T-cell (primary cell): ENCODE measurements at places on chromosomes 5 and 9. TPM values are rescaled to one million over a fixed set of nuclear protein-coding genes. Genes with fewer than 3 reads are reported as not detected.

The GABRA6 gene
- total RNA-seq, result not detected

The COL23A1 gene
- 0.13 TPM for total RNA-seq

DNA sequence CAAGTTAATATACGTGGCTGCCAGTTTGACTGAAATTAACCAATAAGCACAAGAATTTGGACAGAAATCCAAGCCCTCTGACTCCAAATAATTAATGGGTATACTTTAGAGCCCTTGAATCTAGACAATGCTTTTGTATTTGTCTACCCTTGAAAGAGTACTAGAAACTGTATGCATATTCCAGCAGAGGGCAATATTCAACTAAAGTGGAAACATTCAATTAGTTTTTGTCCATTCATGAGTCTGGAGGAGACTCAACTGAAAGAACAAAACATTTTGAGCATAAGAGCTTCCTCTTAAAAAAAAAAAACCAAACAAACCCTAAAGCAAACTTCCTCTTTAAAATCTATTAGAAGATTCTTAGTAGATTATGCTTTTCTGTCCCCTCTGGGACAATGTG lies 157.8 kb downstream of the ARHGEF28 start:
- H3K36me3 ChIP-seq, result no peaks in the 10 kb centered on the region
- no peak overlapping the region for H3K27ac ChIP-seq
- no peaks in the 10 kb centered on the region for H3K4me1 ChIP-seq
- no peak overlapping the region for H3K4me3 ChIP-seq

- no peak overlapping the region for H3K27ac ChIP-seq
- no peaks in the 10 kb centered on the region for H3K36me3 ChIP-seq
Observed at GRCh38 chr5:155726267-155726666, 600.7 kb upstream of the SGCD start.

GRCh38 chr5:181205761-181206649 lies 1.0 kb upstream of the TRIM7 start:
- H3K4me1 ChIP-seq, result peaks cover 11% of the 10 kb centered on the region
- H3K27me3 ChIP-seq, result peaks cover 26% of the 10 kb centered on the region
- peak overlapping the region; percentile 84 for H3K4me3 ChIP-seq
- DNase-seq, result no peak

- no peaks in the 10 kb centered on the region for H3K36me3 ChIP-seq
- H3K27ac ChIP-seq, result no peak overlapping the region
- H3K4me1 ChIP-seq, result no peaks in the 10 kb centered on the region
- H3K4me3 ChIP-seq, result no peak overlapping the region
- DNase-seq, result no peak
Observed at GRCh38 chr5:155004138-155004744, 9.3 kb upstream of the KIF4B start.

DNA sequence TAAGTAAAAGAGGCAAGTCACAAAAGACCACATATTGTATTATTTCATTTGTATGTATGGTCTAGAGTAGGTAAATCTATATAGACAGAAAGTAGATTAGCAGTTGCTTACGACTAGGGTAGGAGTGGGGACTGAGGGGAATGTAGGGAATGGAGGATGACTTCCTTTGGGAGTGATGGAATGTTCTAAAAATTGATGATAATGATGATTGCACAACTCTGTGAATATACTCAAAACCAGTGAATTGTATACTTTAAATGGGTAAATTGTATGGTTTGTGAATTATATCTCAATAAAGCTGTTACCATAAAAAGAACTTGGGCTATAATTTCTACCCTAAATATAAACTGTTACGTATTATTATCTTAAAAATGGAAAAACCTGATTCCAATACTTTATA lies 35.0 kb downstream of the ADAMTS6 start:
- DNase-seq, result no peak
- no peaks in the 10 kb centered on the region for H3K27me3 ChIP-seq
- no peaks in the 10 kb centered on the region for H3K36me3 ChIP-seq
- no peak overlapping the region for H3K4me3 ChIP-seq

DNA sequence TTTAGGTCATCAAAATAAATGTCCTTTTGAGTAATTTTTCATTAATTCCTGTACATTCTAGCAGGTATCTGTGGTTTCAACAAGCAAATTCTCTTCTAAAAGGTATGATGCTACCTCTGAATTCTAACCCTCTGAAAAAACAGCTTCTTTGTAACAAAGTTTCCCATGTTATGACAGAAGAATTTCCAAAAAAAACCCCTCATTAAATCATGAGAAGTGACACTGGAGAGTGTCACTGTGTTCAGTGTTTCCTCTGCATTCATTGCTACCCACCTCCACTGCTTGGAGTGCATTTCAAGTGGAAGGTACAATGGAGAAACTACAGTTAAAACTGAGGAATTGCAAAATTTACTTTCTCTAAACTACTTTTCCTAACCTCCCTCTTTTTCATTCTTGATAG lies 10.1 kb downstream of the CDKN2A start:
- no peaks in the 10 kb centered on the region for H3K4me1 ChIP-seq
- peaks cover 17% of the 10 kb centered on the region for H3K27me3 ChIP-seq
- H3K36me3 ChIP-seq, result no peaks in the 10 kb centered on the region
- DNase-seq, result no peak
- H3K4me3 ChIP-seq, result no peak overlapping the region
- H3K27ac ChIP-seq, result no peak overlapping the region

DNA sequence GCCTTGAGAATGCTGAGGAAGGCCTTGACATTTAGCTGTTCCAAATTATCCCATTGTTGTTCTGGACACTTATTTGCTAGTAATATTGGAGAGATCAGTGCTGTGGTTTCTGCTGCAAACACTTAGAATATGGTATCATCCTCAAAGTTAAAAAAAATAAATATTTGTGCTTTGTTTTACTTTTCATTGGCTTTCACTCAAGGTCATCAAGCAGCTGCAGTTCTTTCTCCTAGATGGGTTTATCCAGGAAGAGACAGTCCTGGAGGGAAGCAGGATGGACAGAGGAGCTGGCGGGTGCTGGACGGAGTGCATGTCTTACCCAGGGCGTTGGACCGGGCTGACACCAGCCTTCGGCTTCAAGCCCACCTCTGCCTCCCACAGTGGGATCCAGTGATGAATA lies 193.6 kb downstream of the MTRR start:
- no peaks in the 10 kb centered on the region for H3K36me3 ChIP-seq
- H3K27me3 ChIP-seq, result no peaks in the 10 kb centered on the region
- H3K4me1 ChIP-seq, result no peaks in the 10 kb centered on the region
- no peak for DNase-seq
- H3K4me3 ChIP-seq, result no peak overlapping the region

DNA sequence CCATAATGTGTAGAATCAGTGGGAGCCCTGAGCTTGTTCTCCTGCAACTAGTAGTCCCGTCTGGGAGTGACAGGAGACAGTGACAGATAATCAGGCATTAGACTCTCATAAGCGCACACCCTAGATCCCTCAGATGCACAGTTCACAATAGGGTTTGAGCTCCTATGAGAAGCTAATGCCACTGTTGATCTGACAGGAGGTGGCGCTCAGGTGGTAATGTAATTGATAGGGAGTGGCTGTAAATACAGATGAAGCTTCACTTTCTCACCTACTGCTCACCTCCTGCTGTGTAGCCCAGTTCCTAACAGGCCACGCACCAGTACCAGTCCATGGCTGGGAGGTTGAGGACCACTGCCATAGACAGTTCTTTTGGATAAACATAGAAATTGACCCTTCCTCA lies 188.7 kb downstream of the ROR2 start:
- H3K36me3 ChIP-seq, result no peaks in the 10 kb centered on the region
- H3K27ac ChIP-seq, result no peak overlapping the region
- H3K27me3 ChIP-seq, result peaks cover 15% of the 10 kb centered on the region
- DNase-seq, result no peak
- H3K4me1 ChIP-seq, result no peaks in the 10 kb centered on the region

DNA sequence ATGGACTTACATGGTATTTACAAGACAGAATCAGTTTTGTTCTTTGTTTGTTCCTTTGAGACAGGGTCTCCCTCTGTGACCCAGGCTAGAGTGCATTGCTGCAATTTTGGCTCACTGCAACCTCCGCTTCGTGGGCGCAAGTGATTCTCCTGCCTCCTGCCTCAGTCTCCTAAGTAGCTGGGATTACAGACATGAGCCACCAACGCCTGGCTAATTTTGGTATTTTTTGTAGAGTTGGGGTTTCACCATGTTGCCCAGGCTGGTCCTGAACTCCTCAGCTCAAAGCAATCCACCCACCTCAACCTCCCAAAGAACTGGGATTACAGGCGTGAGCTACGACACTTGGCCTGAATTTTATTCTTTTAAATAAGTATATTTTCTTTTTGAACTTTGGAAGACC lies 27.6 kb downstream of the RAB24 start:
- H3K27ac ChIP-seq, result no peak overlapping the region
- no peaks in the 10 kb centered on the region for H3K27me3 ChIP-seq
- no peaks in the 10 kb centered on the region for H3K4me1 ChIP-seq
- peaks cover 69% of the 10 kb centered on the region for H3K36me3 ChIP-seq
- DNase-seq, result no peak

The CPLANE1 gene
- total RNA-seq, result 7.7 TPM

The ZSWIM6 gene
- 9.7 TPM for total RNA-seq

DNA sequence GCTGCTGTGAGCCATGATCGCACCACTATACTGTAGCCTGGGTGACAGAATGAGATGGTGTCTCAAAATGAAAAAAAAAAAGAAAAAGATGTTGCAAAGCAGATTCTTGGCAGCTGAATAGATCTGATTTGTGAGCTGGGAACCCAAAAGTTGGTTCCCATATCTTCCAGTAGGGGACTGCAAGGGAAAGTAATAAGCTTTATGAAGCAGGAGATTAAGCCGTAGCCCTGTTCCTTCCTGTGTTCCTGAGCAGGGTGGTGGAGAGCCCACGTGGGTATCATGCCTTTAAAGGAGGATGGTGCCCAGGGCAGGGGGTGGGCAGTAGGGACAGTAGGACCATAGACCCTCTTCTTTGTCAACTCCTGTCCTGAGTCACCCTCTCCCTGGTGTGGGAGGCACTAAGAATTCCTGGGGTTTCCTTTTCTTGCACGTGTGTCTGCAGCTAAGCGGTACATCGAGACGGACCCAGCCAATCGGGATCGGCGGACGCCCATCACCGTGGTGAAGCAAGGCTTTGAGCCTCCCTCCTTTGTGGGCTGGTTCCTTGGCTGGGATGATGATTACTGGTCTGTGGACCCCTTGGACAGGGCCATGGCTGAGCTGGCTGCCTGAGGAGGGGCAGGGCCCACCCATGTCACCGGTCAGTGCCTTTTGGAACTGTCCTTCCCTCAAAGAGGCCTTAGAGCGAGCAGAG lies 37.9 kb downstream of the STOM start:
- no peaks in the 10 kb centered on the region for H3K27me3 ChIP-seq
- H3K36me3 ChIP-seq, result peaks cover 12% of the 10 kb centered on the region
- no peak overlapping the region for H3K4me3 ChIP-seq
- no peaks in the 10 kb centered on the region for H3K4me1 ChIP-seq

GRCh38 chr5:82497242-82497641 lies 219.1 kb upstream of the RPS23 start:
- H3K4me3 ChIP-seq, result no peak overlapping the region
- no peak for DNase-seq
- no peaks in the 10 kb centered on the region for H3K4me1 ChIP-seq

The MYMK gene
- total RNA-seq, result not detected

The CDC20B gene
- not detected for total RNA-seq

The PAPPA gene
- total RNA-seq, result not detected

The CNTNAP3B gene
- total RNA-seq, result not detected

- H3K27me3 ChIP-seq, result peaks cover 34% of the 10 kb centered on the region
- peaks cover 8% of the 10 kb centered on the region for H3K4me1 ChIP-seq
- no peak overlapping the region for H3K27ac ChIP-seq
- no peak overlapping the region for H3K4me3 ChIP-seq
Observed at GRCh38 chr9:136206602-136207275, 1.8 kb upstream of the LHX3 start.

GRCh38 chr5:81161012-81161601 lies 72.0 kb upstream of the CKMT2 start:
- no peak for DNase-seq
- H3K36me3 ChIP-seq, result no peaks in the 10 kb centered on the region
- H3K27ac ChIP-seq, result no peak overlapping the region
- no peaks in the 10 kb centered on the region for H3K4me1 ChIP-seq
- H3K4me3 ChIP-seq, result no peak overlapping the region

DNA sequence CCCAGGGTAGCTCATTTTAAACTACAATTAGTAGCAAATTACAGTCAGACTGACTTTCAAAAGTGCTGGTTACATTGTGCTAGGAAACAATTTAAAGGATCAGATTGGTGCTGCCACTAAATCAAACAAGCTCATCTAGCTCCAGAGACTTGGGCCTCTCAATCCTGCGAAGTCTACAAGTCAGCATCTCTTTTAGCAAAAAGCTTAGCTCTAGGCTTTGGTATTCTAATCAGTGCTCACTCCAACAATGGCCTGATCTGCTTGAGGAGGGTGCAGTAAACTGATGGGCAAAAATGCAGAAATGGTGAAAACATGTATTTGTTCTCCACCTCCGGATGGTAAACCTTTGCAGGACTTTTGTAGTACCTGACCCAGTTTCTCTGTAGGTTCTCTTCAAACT lies 47.0 kb upstream of the SEMA6A start:
- no peaks in the 10 kb centered on the region for H3K4me1 ChIP-seq
- H3K27ac ChIP-seq, result no peak overlapping the region
- H3K36me3 ChIP-seq, result no peaks in the 10 kb centered on the region
- DNase-seq, result no peak
- no peak overlapping the region for H3K4me3 ChIP-seq
- peaks cover 2% of the 10 kb centered on the region for H3K27me3 ChIP-seq

The SLC35D2 gene
- total RNA-seq, result 20.0 TPM

The KCNIP1 gene
- total RNA-seq, result not detected

The MED27 gene
- total RNA-seq, result 16.3 TPM

- H3K4me3 ChIP-seq, result no peak overlapping the region
- H3K27ac ChIP-seq, result no peak overlapping the region
- H3K27me3 ChIP-seq, result peaks cover 23% of the 10 kb centered on the region
- H3K36me3 ChIP-seq, result no peaks in the 10 kb centered on the region
Observed at GRCh38 chr9:96199006-96199405, 103.0 kb downstream of the HSD17B3 start.

- H3K27ac ChIP-seq, result no peak overlapping the region
- H3K4me1 ChIP-seq, result no peaks in the 10 kb centered on the region
- no peak overlapping the region for H3K4me3 ChIP-seq
- no peaks in the 10 kb centered on the region for H3K27me3 ChIP-seq
- no peak for DNase-seq
Observed at GRCh38 chr9:2567922-2568321, 53.7 kb upstream of the VLDLR start.

- no peaks in the 10 kb centered on the region for H3K36me3 ChIP-seq
- no peak overlapping the region for H3K4me3 ChIP-seq
Observed at GRCh38 chr9:134073500-134073899, 5.7 kb upstream of the BRD3 start.
